Stimulated activated CD4-positive, alpha-beta T cell treated with anti-CD3 and anti-CD28 coated beads, Interleukin-2, amount 100 ng/mL, for 4 hours (primary cell): ENCODE measurements at places on chromosomes 7 and 10.

- no peak for DNase-seq
These were observed 14.1 kb upstream of the NOC3L start for GRCh38 chr10:94376865-94377264.

DNA sequence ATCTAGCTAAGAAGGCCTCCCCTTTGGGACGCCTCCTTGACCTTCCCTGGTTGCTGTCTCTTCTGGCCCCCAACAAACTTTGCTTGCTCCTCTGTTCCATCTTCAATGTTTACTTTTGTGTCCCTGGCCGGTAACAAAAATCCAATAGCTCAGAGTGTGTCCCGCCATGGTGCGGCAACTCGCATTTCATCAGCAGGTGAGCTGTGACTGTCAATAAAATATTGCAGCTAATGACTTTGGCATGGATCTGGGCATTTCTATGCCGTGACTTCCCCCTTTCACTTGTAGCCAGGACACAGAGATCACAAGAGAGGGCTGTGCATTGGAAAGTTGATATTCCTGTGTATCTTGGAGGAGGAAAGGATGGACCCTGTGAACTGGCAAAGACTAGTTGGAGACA lies 317.6 kb downstream of the RPS24 start:
- no peak for DNase-seq

DNA sequence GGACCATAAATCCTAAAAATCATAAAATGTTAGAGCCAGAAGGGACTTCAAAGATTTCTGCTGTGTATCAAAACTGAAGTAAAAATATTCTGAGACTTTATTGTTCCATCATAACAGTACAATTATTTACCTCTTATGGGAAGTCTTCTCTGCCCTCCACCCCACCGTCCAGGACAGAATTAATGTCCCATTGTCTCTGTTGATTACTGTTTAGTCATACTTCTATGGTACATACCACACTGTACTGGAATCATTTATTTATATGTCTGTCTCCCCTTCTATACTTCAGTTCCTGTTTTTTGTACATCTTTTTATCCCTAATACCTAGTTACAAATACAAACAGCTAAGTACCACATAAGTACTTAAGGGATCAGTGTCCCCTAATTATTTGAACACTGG lies 91.4 kb upstream of the CAPZA2 start:
- DNase-seq, result no peak

DNA sequence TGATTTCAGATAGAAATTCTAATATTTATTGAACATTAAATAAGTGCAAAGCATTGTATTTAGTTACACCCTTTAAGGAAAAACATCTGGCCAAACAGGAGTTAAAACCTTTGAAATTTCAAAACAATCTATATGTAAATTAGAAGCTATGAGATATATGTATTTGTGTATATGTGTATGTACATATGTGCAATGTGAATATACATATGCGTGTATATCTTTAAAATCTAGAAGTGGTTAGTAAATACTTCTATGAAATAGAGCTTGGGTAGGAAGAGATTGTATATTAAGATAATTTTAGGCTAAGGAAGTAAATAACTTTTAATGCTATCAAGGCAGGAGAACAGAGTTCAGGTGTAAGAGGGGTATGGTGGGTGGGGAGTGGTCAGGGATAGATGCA lies 9.3 kb downstream of the WEE2 start:
- DNase-seq, result no peak
